ENCODE measurements at places on chromosomes 13 and 19.

- no peak for DNase-seq
Observed at GRCh38 chr13:24997367-24997967, 98.5 kb upstream of the PABPC3 start.

DNA sequence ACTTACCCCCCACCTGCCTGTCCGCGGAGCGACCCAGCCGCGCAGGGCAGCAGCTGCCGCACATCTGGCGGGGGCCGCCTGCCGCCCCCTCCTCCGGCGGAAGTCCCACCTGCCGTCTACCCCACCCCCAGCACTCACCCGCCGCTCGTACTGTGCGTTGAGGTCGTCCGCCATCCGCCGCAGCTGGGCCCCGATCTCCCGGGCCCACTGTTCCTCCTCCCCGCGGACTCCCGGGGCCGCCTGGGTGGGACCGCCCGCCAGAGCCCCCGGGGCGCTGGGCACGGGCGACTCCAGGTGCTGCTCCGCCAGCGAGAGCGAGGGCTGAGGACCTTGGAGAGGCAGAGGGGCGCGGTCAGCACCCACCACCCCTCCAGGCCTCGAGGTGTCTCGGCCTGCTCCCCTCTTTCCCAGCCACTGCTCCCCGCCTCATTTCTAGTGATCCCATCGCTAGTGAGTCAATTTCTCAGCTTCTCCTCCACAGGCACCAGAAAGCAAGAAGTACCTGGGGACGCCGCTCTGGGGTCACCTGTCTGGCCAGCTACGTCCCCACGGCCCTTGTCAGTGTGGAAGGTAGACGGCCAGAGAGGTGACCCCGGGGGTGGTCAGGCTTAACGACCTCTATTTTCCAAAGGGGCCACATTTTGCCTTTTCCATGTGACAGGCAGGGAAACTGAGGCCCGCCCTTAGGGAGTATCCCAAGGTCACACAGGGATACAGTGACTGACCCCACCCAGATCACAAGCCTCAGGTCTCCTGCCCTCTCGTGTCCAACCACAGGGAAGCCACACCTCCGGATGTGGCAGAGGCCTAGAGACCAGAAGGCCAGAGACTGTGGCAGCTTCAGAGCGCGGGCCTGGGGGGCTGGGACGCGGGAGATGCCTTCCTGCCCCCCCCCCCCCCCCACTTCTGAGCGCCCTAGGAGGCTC is 4.3 kb downstream of the BBC3 start:
- DNase-seq, result no peak

GRCh38 chr13:88294368-88294767 is 623.2 kb downstream of the SLITRK5 start:
- no peak for DNase-seq

GRCh38 chr19:40827386-40828247 is 22.6 kb downstream of the CYP2A6 start:
- no peak for DNase-seq

DNA sequence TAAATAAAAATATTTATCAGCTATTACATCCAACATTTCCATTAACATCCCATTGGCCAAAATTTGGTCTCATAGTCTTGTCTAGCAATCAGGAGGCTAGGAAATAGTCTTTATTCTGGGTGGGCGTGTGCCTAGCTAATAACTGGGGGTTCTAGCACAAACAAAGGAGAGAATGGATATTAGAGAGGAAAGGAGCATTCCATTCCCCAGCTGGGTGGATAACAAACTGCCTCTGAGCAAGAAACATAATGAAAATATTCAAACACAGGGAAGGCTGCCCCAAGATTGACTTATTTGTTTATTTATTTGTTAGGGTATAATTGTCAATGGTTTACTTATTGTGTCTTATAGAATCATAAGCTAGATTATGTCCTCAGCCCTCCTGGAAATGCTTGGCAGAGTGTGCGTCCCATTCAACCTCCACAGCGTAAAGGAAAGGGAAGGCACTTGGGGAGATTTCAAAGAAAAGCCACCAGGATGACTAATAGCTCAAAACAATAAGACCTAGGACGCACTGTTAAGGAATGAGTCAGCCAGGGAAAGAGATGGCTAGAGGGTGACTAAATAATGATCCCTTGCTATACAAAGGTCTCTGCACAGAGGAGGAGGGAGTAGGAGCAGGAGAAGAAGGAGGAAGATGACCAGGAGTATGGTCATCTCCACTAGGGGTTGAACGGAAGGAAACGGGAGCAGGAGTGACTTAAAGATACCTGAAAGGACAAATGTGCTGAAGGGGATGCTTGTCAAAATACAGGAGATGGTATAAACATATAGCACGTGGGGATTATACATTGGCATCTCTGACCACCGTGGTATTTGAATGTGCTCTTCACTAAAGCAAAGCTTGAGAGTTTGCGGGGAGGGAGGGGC is 23.5 kb upstream of the USP12 start:
- no peak for DNase-seq

GRCh38 chr19:46715620-46715974 is 1.3 kb downstream of the PRKD2 start:
- no peak for DNase-seq

GRCh38 chr13:98534821-98535220 is 42.1 kb downstream of the STK24 start:
- no peak for DNase-seq

DNA sequence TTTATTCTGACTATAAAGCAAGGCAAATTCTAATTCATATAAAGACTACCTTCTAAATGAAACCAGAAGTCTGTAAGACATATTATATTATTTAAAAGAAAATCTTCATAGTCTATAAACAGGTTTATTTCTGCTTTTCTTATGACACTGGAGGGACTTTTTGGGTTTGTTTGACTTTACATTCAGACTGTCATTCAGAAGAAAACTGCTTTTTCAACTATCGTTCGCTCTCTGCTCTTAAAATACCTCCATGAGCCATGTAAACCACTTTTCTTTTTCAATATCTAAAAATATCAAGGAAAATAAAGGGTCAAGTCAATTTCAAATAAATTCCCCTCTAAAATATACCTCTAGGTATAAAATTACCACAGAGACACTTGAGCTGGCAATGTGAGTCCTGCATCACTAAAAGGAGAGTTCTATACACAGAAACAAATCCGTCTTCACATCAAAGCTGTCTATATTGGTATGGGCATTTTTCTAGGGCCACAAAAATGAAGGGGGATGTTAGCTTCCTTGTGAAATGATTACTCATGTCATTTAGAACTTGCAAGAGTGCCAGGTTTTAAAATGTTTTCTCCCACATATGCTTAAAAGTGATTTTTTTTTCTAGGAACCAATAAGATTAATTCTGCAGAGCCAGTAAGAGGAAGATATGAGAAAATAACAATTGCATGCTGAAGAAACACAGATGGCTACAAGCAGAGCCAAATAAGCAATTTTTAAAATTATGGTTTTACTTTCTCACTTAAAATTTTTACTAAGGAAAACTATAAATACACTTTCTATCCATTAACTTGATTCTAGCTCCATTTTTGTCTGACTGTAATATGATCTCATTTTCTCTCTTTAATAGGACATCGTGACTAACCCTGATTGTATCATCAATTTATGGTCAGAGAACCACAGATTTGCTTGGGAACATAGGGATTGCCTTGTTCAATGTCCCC is 181.8 kb downstream of the TBC1D4 start:
- no peak for DNase-seq

GRCh38 chr13:74575729-74576125 is 441.5 kb upstream of the KLF12 start:
- no peak for DNase-seq

DNA sequence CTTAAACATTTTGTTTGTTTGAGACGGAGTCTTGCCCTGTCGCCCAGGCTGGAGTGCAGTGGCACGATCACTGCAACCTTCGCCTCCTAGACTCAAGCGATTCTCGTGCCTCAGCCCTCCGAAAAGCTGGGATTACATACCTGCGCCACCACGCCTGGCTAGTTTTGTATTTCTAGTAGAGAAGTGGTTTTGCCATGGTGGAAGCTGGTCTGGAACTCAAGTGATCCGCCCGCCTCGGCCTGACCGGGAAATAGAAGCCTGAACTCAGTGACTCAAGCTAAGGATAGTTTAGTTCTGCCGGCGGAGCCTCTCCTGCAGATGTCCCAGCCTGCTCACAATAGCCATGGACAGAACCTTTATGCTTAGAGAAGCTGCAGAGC is 53.0 kb upstream of the ZNF254 start:
- DNase-seq, result no peak

- no peak for DNase-seq
Observed at GRCh38 chr19:32945260-32945659, 26.5 kb downstream of the CEP89 start.

- DNase-seq, result no peak
Observed at GRCh38 chr13:28475916-28476725, 18.8 kb downstream of the FLT1 start.

DNA sequence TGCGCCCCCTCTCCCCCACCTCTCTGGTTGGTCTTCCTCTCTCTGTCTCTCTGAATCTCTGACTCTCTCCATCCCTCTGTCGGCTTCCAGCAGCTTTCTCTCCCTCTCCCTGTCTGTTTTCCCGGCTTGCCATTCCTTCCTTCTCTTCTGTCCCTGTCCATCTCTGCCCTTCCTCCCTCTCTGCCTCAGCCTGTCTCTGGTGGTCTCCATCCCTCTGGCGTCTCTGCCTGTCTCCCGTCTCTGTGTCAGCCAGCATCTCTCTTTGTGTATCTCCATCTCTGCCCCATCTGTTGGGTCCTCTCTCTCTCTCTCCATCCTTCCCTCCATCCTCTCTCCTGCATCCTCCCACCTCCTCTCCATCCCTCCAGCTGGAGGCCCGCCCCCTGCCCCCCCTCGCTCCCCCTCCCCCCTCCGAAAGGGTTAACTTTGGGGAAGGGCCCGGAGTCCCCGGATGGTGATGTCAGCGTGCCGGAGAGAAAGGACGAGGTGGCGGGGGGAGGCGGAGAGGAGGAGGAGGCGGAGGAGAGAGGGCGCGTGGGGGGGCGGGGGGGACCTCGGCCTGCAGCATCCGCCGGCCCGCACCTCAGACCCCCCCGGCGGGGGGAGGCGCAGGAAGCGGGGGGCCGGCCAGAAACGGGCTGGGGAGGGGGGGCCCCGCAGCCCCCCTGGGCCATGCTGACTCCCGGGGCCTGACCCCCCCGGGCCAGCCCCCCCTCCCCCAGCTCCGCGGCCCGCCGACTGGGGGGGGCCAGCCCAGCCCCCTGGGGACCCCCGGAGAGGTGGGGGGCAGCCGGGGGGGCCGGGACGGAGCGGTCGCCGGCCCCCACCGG is at the start of gene BRSK1:
BRSK1 (plus strand) TSS at position 450 of the 830 bp plus-strand sequence. CDS start 446 bp downstream, outside the sequence.
- DNase-seq, result no peak

DNA sequence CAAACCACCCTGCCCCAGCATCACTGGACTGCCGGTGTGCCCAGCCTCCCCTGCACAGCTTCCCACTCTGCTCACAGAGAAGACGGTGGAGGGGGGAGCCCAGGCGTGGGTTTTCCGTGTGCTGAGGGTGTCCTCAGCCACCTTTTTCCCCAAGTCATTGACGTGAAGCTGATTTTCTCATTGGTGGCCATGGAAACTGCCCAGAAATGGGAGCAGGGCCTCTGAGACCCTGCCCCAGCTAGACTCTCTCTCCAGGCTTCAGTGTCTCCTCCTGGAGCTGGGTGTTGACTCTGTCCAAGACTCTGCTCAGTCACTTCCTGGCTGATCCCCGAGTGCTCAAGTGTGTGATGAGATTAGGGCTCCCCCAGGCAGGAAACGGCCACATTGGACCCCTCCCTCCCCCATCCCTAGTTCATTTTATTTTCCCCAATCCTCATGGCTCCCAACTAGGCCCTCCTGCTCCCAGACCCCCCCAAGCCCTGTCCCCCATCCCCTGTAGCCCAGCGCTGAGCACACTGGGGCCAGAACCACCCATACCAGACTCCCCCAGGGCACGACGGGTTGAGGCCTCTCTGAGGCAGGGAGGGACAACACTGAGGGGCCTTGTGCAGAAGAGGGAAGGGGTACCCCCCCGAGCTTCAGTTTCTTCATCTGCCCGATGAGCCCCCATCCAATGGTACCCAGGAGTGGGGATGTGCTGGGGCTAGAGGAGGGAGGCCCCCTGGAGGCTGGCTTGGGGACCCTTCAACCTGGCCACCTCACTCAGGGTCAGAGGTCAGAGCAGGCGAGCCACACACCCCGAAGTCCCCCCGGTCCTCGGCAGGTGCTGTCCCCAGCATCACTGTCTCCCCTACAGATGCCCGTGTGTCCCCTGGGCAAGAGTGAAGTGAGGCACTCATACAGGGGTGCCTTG is 1.2 kb upstream of the F2RL3 start:
- no peak for DNase-seq

DNA sequence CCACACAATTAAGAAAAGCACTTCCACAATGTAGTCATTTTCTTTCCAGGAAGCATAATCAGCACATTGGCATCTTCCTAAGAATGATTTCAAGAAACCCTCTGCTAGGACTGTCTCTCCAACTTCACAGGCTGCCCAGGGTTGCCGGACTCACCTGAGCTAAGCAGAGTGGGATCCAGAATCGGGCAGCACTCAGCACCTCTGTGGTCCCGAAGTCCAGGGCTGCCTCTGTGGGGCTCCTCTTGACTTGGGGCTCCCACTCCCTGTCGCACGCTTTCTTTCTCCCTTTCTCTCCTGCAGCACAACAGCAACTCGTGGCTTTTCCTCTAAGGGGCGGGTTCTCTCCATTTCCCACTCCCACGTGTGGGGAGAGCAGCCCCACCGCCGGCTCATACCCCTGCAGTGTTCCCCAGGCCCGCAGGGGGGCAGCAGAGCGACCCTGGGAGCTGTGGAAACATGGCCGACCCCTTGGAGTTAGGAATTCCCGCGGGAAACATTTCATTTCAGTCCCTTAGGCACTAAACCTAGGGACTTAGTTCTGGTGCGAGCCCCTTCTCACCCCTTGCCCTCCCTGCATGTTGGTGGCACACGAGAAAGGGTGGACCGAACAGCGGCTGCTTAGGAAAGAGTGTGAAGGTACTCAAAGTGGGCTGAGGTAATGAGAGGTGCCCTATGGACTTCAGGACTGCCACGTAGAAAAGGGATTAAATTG is at the start of gene TMEM272:
TMEM272 (minus strand) TSS at position 316 of the 712 bp plus-strand sequence. CDS start 6,647 bp downstream, outside the sequence.
- no peak for DNase-seq

- DNase-seq, result no peak
Observed at GRCh38 chr19:33374236-33374714, 766 bp downstream of the CEBPG start.

GRCh38 chr13:113232208-113233003 is 23.0 kb downstream of the CUL4A start:
- DNase-seq, result no peak

- no peak for DNase-seq
Observed at GRCh38 chr13:38803531-38803930, 116.7 kb downstream of the FREM2 start.

- no peak for DNase-seq
Observed at GRCh38 chr13:70788074-70788473, 679.8 kb upstream of the KLHL1 start.

GRCh38 chr19:42857544-42857867 is 22.0 kb downstream of the PSG1 start:
- DNase-seq, result no peak

GRCh38 chr13:102710261-102710679 is 15.4 kb upstream of the METTL21C start:
- DNase-seq, result no peak

GRCh38 chr19:5585461-5586299 is 17.9 kb upstream of the TINCR start:
- DNase-seq, result no peak

DNA sequence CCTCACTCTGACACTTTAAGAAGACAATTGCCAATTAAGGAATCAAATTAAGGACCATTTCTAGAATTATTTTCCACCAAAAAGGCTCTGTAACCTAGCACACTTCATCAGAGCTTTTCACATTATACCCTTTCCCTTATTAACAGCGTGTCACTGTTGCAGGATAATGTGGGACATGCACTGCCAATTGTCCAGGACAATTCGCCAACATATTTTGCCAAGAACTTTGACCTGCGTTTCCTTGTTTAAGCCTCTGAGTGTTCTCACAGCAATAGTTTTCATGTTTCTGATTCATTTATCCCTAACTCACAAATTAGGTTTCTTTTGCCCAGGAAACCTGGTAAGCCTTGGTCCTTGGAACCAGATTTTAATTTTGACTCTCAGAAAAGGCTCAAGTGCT is 13.3 kb downstream of the COL4A1 start:
- no peak for DNase-seq

Measured in cerebellar nuclear complex (tissue), 1 donor.